ENCODE measurements at places on chromosomes 2 and 18.

DNA sequence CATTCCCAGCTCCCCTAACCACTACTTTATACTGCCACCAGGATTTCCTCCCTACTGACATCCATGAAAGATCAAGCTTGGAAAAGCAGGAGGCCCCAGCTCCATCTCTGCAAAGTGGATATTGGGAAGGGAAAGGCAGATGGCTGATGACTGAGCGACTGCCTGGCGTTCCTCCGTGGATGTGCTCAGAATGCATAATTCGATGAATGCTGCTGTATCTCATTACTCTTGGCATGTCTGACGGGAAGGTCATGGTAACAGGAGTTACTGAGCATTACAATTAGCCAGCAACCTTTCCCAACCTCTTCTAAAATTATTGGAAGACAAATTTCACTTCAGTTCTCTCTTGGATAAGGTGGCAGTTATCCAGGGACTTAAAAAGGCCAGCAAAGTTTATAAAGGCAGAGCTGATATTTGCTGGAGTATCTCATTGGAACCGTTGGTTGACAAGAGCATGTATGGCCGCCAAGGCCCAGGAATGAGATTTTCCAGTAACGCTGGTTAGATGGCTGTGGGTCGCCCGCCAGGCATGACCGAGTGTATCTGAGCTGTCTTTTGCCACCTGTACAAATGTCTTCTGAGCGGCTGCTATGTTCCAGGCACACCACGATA is 34.5 kb downstream of the KCNE4 start:
- DNase-seq = no peak

DNA sequence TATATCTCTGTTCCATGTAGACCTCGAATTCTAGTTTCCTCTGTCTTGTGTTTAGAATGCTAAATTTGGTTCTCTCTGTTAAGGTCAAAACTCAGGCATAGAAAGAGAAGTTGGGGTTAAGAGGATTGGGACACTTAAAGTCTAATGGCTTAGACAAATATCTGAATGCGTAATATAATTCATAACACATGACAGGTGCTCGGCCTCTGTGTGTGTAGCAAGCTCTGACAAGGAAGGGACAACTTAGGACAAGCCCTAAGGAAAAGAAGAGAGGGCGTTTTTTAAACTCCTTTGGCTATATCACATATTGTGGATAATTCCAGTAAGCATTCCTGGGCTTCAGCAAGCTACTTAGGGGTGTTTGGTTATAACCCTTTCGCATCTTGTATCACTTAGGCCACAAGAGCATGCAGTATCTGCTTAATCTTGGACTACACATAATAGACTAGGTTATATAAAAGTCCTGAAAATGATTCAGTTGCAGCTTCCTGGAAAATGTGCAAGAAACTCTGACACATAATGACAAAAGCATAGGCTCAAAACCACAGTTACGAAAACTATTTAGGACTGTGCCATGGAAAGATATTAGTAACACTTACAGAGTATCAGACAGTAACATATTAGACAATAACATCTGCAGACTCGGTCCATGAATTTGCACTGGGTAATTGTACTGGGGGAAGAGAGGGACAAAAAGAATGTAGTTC is 16.1 kb upstream of the CREB1 start:
- DNase-seq = no peak

- no peak for DNase-seq
Observed at GRCh38 chr2:110166266-110166665, 38.5 kb downstream of the NPHP1 start.

GRCh38 chr18:24656551-24657443 is 196.4 kb downstream of the HRH4 start:
- no peak for DNase-seq

DNA sequence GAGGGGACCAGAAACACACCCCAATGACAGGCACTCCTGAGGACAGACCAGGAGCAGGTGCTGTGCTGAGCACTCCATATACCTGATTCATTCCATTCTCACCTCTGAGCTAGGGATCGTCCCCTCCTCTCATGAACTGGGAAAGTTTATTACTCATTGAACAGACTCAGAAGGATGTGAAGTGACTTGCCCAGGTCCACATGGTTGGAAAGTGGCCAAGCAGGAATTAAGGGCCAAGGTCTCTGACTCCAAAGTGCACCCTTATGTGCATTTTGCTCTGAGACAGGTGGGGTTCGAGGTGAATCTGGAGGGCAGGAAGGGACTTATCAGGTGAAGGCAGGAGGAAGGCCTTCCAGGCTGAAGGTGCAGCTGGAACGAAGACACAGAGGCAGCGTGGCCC is 25.1 kb upstream of the PLB1 start:
- DNase-seq = no peak

GRCh38 chr2:132652474-132652873 is 17.5 kb downstream of the LYPD1 start:
- no peak for DNase-seq

DNA sequence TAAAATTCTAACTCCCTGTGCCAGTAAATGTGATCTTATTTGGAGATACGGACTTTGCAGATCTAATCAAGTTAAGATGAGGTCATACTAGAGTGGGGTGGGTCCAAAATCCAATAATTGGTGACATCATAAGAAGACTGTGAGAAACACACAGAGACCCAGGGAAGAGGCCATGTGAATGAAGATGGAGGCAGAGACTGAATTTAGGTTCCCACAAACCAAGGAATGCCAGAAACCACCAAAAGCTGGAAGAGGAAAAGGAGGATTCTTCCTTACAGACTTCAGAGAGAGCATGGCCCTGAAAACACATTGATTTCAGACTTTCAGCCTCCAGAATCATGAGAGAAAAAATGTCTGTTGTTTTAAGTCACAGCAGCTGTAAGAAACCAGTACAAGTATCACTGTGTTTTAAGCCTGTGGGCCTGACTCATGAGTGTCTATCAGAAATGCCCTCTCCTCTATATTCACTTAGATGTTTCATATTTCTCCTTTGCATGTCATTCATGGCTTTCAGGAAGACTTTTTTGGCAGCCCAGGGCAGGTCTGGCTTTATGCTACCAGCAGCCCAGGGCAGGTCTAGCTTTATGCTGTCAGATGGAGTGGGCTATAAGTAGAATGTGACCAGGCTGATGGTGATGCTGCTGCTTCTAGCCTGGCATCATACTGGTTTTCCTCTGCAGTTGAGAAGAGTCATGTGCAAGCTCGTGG is 100.0 kb downstream of the SPOPL start:
- DNase-seq = no peak

Measured in activated T-helper 1 cell treated with Interleukin-2 at 50 U/mL for 16 hours (primary cell).